ENCODE measurements at places on chromosomes 11 and 22.

DNA sequence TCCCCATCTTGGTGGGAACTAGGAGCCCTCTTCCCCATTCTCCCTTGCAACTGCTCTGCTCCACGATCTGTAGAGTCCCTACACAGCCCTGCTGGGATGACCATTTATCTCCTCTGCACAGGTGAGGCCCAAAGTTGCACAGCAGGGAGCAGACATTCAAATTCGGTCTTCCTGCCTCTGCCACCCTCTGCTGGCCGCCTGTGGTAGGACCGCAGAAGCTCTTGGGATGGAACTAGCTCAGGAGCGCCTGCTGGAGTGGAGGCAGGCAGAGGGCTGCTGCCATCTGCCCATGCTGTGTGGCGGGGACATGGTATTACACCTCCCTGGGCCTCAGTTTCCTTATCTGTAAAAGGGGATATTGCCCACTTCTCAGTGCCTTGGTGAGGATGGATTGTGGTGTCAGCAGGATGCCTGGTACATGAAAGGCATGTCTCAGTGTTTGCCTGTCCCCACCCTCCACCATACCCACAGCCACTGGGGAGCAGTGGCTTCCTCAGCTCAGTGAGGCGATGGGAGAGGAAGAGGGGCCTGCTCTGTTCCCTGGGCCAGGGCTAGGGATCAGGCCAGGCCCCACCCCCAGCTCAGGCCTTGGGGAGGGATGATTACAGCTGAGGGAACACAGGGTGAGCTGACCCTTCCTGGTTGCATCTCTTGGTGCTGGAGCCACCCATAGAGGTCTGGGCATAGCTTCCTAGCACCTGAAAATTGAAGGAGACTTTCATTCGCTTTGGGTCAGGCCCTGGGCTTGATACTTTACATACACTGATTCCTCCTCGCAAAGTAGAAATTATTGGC lies 11.3 kb upstream of the OMP start:
- DNase-seq: peak; percentile 66

DNA sequence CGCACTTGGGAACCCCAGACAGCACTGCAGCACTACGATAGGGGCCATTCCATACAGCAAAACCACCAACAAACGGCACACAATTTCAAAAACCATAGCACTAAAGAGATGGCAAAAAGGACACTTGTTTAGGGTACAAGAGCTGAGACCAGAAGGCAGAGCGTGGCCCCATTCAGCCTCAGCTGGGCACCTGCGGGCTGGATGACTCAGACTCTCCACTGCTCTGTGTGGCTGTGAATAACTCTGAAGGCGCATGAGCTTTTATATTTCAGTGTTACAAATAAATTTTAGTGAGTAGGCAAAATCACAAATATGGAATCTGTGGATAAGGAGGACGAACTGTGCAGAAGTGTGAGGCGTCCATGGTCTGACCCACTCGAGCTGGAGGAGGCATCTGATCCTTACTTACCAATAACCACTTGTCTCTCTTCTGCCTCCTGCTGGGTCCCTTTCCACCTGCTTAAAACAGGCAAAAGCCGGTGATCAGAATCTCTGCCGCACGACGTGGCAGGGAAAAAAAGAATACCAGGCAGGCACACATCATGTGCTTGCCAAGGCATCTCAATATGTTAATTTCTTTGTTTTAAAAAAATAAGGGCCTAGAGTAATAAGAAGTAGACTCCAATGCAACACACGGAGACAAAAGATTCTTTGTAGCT lies 325.7 kb downstream of the SHANK2 start:
- no peak for DNase-seq

- DNase-seq: no peak
Observed at GRCh38 chr11:92512204-92512569, 287.6 kb downstream of the FAT3 start.

DNA sequence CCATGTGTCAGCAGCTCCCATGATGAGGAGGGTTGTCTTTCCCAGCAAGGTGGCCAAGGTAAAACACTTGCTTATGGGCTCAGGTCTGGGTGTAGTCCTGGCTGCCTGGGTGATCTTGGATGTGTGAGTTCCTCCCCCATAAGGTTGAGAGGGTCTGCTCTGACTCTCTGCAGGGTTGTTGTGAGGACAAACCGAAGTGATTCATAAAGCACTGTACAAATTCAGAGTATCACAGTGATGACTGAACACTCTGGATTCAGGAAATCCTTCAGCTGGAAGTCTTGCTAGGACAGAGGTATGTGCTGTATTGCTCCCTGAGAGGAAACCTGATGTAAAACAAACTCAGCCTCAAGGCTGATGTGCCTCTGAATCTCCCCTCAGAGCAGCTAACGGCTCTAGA lies 220.9 kb upstream of the PITPNB start:
- DNase-seq: no peak

DNA sequence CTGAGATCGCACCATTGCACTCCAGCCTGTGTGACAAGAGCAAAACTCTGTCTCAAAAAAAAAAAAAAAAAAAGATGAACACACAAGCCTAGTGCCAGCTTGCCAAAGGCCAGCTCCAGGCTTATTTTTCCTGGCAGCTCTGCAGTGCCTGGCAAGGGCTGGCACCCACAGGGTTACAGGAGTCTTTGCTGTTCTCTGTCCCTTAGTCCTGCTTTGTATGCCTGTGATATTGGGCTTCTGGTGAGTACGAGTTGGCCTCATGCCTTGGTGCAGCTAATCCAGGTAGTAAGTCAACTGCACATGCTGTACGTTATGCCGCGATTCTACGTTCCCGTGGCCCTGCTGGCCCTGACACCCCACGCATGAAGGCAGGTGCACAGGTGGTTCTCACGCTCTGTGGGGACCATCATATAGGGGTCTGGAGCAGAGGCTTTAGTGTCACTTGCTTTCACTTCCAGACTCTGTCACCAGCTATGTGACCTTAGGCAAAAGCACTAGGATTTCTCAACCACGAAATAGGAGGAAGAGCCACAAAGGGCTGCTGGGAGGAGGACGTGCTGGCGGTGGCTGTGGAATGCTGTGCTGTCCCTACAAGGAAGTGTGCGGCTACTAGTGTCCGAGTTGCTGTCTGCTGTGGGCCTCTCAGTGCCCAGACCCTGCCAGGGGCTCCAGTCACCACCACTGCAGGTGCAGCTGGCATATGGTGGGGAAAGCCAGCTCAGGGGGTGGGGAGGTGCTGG lies 21.4 kb upstream of the RASL10A start:
- DNase-seq: no peak

- DNase-seq: no peak
Observed at GRCh38 chr11:28343304-28344233, 235.4 kb downstream of the METTL15 start.

GRCh38 chr11:107180236-107180635 lies 162.0 kb upstream of the GUCY1A2 start:
- no peak for DNase-seq

DNA sequence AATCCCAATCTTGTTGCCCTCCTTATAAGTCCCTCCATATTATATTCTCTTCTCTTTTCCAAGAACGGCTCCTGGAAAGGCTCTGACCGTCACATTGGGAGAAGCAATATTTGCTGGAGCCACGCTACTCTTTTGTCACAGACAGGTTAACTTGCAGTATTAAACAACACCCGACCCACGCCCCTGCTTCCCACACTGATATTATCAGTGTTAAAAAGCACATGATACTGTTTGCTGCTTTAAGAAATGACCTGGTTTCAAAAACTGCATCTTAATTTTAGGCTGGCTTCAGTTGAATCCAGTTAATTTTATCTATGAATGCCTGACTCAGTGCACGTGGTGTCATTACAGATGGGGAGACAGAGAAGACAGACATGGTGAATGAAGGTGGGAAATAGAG lies 3.1 kb downstream of the FLI1 start:
- no peak for DNase-seq

- no peak for DNase-seq
Observed at GRCh38 chr22:46479046-46479445, 58.4 kb downstream of the CELSR1 start.

DNA sequence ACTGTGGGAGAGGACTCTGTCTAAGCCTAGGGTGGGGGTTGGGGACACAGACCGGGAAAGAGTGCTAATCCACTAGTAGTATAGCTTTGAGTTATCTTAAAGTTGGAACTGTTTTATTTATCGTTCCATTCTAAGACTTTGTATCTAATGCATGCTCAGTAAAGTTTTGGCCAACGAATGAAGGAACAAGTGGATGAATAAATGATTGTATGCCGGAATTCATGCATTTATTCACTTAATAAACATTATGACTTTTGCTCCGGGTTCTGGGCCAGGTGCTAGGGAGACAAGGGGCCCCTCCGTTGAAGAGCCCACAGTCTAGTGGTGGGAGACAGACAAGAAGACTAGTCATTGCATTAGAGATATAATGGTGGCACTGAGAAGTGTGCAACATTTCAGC lies 645 bp downstream of the RNF121 start:
- DNase-seq: no peak

GRCh38 chr11:3022300-3022967 lies 30.3 kb upstream of the NAP1L4 start:
- no peak for DNase-seq

DNA sequence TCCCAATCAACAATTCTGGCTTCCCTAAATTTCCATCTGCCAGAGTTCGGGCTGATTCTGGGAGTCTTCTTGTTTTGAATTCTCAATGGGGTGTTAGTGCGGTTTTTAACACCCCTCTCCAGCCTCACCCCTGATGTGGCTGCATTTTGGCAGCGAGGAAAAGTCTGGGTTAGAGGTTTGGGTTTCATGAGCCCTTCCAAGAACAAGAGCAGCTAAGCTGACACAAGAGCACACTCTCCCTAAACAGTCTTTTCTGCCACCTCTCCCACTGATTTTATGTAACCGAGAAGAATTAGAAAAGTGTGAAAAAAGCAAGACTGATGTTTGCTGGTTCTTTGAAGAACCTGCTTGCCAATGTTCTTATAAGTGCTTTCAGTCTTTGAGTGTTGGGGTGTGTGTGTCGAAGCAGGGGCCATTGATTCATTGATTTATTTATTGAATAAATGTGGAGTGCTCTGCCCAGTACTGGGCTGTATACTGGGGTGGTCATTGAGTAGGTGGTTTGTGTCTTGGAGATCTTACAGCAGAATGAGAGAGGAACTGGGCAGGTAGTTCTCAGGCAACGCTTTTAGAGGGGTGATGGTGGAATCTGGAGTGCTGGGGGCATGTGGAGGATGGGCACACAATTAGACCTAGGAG lies 101.5 kb downstream of the TRAF6 start:
- no peak for DNase-seq

DNA sequence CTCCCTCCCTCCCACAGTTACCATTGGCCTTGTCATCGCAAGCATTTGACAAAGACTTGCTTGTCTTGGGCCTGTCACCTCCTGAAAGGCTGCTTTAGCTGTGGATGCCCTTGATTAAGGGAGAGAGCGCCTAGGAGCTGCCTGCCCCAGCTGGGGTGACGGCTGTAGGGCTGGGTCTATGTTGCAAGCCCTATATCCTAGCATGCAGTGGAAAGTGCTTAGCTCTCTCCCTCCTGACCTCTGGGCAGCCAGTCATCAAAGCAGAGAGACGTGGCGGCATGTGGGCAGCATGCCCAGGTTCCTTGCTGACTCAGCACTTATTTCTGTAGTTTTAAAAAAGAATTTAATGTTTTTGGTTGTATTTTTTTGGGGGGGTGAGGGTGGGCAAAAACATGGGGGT lies 75.9 kb downstream of the BARX2 start:
- DNase-seq: no peak

DNA sequence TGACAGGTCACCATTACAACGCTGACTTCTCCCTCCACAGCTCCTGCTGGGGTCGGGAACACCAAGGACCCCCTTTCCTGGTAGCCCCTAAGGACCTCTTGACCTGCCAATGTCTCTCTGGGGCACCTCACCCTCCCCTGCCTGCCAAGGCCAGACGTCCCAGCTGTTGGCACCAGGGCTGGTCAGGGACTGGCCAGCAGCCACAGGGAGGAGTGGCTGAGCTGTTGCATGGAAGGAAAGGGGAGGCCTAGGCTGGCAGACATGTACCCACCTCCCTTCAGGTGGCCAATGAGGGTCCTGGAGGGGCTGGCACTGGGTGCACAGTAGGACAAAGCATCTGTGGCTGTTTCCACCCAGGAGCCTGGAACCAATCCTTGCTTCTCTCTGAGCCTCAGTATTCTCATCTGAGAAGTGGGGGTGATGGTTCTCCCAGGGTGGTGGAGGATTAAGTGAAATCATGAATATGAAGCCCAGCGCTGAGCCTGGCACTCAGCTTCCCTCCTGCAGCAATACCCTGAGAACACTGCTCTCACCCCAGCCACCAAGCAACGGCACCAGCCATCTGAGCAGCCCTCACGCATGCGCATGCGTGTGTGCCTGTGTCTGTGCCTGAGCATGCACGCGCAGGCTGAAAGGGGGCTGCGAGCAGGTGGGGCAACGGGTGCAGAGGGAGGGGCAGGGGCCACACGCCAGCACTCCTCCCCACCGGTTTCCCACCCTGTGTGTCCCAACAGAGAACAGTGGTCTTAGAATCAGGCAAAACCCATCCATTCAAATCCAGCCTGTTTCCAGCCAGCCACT lies 5.9 kb downstream of the KCNJ4 start:
- DNase-seq: no peak

DNA sequence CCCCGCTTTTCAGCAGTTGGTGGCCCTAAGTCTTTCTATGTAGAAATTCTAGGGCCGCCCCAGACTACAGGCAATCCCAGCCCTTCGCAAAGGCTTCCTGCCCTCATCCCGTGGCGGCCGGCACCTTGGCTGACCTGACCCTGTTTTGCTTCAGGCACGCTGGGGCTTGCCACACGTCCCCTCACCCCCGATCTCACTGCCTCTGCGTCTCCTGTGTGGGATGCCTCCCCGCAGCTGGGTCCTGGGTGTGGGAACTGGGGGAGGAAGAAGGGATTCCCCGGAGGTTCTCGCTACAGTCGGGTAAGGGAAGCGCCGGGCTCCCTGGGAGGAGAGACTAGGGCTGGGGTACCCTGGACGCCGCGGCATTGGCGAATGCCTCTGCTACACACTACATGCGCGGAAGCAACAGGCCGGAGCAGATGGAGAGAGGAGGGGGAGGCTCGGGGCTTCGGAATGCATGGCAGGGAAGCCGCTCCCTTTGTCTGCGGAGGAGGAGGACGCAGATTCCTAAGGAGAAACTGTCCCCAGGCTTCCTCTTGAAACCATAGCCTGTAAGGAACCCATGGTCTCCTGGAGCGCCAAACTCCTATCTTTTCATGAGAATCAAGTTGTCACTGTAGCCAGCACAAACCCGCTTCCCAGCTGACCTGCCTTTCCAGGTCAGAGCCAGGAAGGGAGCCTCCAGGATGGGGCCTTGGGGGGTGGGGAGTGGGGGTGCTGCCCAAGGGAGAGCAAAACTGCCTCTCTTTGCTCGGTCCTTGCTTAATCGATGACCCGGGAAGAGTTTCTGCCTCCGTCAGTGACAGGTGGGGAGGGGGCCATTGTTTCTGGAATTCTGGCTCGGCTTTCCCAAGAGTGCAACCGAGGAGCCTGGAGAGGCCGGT lies 1.4 kb downstream of the DTX4 start:
- no peak for DNase-seq

DNA sequence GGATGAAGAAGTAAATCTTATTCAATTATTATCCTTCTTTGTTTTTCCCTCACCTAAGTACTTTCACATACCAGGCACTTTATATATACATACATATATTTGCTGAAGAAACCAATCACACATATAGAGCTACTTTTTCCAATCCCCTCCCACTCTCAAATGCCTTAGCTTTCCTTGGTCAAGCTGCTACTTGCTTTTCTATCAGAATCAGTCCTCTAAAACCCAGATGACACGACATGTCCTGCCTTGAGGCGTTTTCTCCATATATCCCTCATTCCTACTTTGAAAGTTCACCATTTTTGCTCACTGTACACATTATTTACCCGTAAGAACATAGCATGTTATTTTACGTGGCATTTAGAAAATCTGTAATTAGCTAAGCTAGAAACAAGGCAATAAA lies 5.4 kb downstream of the RAB38 start:
- DNase-seq: no peak

GRCh38 chr11:78349624-78350023 lies 68.0 kb downstream of the GAB2 start:
- DNase-seq: no peak

- DNase-seq: no peak
Observed at GRCh38 chr22:44906248-44906936, 103.4 kb downstream of the PHF21B start.

Data from activated CD8-positive, alpha-beta memory T cell treated with anti-CD3 and anti-CD28 coated beads for 1 hour (primary cell).